Retina (tissue), 1 donor: ENCODE measurements at places on chromosomes 2 and 18.

- no peak for DNase-seq
Measured at GRCh38 chr2:122098306-122098705, 342.9 kb downstream of the TSN start.

GRCh38 chr2:71003396-71003795, 8.7 kb upstream of the TEX261 start:
- DNase-seq = no peak

DNA sequence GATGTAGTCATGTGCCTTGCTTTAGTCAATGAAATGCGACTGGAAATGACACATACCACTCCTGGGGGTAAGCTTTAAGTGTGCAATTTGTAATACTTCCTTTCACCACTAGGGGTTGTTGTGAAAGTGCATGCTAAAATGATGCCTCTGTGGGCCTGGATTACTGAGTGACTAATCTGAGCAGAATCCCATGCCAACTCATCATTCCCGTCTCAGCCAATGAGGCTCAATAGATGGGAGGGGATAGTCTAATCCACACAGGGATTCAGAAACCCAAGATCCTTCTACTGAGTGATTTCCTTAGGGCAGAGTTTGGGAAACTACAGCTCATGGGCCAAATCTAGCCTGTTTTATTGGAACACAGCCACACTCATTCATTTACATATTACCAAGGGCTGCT, 54.0 kb downstream of the HRH4 start:
- no peak for DNase-seq

DNA sequence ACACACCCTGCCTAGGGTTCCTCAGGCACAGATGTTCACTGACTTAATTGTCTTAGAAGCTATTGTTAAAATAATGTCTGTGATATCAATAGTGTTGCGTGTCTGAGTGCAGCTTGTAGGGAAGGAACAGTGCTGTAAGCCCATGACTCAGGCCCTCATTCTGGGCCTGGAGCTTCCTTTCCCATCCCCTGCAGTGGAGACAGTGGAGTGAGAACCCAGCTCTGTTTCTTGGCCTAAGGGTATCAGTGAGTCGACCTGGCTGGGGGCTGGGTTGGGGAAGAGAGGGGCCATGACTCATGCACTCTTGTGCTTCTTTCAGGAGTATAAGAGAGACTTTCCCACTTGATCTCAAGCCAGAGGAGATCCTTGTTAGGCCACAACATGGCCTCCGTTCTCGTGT, 106.8 kb downstream of the HRH4 start:
- DNase-seq = no peak

DNA sequence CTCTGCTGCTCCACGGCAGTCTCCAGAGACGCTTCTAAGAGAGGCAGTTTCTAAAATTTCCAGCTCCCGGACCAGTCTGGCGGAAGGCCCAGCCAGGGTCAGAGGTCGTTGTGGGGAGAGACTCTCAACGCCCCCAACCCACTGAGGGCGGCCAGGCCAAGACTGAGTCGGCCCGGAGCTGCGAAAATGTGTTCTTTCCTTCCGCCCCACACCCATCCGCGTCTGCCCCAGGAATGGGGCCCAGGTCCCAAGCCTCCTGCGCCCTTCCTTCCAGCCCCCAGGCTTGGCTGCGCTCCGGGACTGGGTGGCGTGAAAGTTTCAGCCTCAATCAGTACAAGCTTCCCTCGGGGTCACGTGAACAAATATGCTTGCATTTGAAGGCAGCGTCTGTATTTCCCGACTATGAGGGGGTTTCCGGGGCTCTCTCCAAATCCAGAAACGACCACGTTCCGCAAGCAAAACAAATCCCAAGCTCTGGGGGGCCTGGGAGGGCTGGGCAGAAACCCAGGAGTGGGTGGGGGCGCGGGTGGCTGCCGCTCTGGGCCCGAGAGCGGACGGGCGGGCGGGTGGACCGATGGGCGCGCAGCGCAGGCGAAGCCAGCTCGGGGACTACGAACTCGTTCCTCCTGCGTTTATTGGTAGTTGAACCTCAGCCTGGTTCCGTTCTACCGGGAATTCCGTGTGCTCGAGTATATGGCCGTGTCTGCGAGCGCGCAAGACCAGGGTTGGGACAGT, 3.3 kb downstream of the HOXD3 start:
- no peak for DNase-seq

DNA sequence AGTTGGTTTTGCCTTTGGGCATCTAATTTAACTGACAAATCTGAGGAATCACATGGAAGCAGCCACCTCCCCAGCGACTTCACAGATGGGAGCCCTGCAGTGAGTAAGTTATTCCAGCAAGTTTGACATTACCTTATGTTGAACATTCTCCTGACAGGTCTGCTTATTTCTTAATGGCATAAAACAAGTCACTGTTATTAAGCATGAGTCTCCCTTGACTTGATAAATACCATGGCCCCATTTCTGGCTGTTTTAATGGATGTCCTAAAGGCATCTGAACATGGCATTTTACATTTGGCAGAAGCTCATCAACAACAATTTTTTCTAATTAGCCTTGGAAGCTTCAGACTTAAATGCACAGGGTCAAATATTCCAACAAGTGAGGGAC, 92.6 kb upstream of the CREB1 start:
- no peak for DNase-seq

DNA sequence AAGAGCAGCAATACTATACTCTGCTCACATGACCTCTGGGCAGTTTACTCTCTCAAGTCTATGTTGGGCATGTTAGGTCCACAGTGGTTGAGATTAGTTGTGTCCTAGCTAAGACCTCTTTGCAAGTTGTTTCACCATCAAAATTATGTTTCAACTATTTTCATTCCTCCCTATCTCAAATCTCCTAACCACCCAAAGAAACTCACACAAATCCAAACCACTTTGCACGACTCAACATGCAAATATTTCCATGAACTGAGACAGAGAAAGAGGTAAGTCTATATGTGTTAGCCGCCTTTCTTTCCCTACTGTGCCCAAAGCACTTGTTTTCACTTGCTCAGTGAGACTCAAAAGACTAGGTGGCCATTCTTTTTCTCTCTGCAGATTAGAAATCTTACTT, 546.8 kb downstream of the TNS1 start:
- DNase-seq = no peak

GRCh38 chr2:6906165-6906741, 11.0 kb upstream of the RNF144A start:
- DNase-seq = no peak

- no peak for DNase-seq
Measured at GRCh38 chr2:215540658-215541057, 104.8 kb upstream of the FN1 start.

DNA sequence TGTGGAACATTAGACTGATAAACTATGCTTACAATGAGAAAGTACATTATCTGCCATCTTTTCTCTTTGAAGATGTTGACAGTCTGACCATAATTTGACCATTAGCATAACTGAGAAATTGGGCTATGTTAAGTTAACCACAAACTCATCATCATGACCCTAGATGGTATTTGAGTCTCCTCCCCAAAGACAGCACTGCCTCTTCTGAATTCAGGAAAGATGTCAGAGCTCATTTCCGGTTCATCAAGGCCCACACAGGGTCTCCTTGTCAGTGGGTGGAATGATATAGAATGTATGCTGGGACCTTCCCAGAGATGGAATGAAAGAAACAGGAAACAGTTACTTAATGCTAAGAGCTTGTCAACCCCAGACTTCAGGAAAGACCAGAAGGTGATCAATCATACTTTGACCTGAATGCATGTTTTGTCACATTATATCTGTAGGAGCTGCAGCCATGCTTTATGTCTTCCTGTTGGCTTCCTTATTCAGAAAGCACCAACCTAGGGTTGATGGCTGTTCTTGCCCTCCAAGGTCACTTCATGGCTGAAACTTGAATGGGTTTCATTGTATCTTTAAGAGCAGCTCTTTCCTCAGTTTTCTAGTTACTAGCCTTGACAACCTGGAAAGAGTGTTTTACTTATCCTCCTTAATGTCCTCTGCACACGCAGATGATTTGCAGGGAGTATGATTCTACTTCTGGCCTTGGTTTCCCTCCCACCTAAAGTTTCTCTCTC, 99.1 kb upstream of the NEUROD1 start:
- DNase-seq = no peak

DNA sequence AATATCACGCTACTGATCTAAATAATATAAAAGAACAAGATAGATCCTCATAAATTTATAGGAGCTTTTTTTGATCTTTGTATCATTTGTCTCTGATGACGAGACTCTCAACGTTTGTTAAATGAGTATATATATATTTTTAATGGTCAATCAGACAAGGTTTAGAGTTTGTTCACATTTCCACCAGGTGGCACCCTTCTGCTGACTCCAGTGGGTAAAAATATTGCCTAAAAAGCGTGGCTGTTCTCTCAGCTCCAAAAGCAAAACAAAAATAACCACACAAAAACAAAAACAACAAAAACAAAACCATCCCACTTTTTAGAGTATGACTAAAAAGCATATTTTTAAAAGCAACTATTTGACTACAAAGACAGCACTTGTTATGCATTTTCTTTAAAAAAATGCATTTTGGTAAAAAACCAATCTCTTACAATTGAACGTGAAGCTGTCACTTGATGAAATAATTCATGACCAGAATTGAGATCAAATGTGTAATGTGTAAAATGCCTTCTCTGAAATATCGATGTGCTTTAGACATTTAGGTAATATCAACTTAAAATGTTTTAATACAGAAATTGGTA, 723.2 kb downstream of the DPP10 start:
- peak; percentile 56 for DNase-seq

- DNase-seq = no peak
Measured at GRCh38 chr2:41836948-41837347, 210.9 kb upstream of the PKDCC start.

- no peak for DNase-seq
Measured at GRCh38 chr2:137187216-137187615, 421.9 kb downstream of the THSD7B start.

DNA sequence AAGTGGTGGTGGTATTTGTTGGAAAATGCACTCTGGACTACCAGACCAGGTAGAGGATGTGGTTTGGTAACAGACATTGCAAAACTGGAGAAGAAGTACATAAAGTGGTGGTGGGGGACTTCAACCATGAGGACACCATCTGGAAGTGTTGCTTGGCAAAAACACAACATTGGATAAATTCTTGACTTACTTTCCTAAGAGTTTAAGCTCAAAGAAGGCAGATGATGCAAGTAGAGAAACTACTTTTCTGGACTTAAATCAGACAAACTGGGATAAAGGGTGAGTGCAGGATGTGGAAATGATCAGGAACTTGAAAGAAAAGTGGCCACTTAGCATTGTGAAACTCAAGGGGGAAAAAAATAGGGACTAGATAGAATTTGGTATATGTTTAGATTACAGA, 487.4 kb downstream of the ZEB2 start:
- DNase-seq = no peak

GRCh38 chr2:215419769-215420470, 15.9 kb downstream of the FN1 start:
- DNase-seq = no peak

GRCh38 chr2:51595836-51596235, 563.9 kb upstream of the NRXN1 start:
- no peak for DNase-seq

DNA sequence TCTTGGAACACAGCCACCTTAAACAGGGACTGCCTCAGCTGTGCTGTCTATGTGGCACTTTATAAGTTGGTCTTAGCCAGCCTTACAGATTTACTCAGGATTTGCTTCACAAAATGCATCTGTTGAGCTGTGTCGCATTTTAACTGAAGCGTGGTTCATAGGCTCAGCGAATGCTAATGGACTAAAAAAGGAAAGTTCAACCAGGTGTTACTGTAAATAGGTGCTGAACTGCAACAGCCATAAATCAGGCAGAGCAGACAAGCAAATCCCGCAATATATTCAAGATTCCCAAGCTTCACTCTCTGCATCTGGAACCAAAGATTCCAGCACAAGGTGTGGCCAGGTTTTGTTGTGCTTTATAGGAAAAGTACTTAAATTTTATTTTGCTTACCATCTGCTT, 130.0 kb downstream of the EPHA4 start:
- no peak for DNase-seq

DNA sequence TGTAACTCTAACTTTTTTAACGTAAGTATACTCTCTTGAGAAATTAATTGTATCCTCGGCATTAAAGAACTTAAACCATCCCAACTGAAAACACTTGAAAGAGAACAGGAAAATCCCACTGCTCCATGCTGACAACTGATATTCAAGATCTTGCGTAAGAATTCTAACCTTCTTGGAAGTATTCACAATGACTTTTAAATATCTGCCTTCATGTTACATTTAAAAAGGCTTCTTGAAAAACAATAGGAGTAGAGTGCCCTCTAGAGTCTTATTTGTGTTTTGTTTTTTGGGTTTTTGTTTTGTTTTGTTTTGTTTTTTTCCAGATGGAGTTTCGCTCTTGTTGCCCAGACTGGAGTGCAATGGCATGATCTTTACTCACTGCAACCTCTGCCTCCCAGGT, 65.4 kb upstream of the DNAJC10 start:
- peak; percentile 49 for DNase-seq

DNA sequence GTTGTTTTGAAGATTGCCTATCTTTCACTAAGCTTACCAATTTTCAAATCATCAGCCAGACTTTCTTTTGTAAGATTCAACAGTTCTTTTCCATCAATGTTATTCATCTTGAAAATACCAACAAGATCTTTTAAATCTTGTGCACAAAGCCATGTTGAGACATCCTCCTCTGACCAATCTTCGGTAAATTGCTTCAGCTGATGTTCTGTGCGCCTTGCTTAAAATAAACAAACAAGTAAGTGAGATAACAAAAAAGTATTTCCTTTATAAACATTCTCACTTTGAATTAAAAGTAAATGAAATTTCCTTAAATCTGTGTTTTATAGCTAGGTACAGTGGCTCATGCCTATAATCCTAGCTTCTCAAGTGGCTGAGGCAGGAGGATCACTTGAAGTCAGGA, 30.3 kb downstream of the WDSUB1 start:
- DNase-seq = no peak

GRCh38 chr18:70074116-70074515, 126.4 kb upstream of the CD226 start:
- DNase-seq = no peak

DNA sequence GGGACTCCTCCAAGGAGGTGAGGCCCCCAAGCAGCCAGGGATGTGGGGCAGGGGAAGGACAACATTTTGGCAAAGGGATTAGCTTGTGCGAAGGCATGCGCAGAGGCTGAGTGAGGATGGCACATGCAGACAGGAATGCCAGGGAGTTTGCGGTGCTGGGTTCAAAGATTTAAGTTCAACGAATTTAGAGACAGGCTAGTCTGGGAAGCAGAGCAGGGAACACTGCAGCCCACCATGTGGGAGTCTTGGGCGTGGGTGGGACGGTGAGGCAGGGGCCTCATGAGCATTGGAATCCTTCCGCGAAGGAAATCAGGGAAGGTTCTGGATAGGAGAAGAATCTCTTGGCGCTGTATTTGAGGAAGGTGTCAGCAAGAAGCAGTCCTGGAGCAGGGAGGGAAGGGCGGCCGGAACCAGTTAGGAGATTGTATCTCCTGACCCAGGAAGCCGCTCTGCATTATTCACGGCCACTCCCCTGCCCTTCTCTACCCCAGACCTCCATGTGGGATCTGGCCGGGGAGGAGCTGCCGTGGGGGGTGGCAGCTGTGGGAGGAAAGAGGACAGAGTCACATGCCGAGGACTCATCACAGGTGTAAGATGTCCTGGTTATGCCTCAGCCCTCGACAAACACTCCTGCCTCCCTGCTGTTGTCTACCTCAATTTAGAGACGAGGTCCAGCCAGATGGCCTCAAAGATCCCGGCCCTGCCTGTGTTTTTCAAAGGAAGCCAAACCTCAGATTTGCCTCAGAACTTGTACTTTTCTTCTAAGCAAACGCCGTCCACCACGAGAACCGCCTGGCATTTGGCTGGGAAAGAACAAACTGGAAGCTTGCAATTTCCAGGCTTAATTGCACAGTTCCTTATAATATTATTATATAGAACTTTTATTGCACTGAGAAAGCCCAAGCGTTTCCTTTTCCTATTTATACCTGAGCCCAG, 123.7 kb upstream of the SMAD2 start:
- DNase-seq = no peak
